ENCODE measurements at places on chromosomes 5 and 9.

GRCh38 chr5:37400501-37400900 lies 21.4 kb downstream of the WDR70 start:
- no peak for DNase-seq

DNA sequence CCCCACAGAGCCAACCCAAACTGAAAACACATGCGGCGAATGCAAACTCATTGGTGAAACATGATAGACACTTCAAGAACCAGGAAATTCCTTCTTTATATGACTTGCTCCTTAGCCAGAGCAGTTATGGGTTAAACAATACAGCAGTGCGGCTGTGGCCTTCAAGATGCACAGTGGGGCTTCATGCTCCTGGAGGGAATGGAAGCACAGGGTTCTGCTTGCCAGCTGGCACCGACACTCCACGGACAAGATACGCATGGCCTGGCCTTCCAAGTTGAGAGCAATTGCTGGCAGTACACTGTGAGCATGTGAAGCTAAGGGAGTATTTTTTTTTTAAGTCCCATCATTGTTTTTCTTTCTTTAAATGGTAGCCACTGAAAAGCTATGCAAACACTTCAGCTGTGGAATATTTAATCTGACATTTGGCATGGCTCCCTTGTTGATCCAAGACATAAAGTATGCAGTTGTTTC lies 451.6 kb upstream of the CD180 start:
- peak; percentile 90 for DNase-seq

- no peak for DNase-seq
Measured at GRCh38 chr5:33049842-33050241, 338.7 kb downstream of the NPR3 start.

GRCh38 chr5:158039441-158039840 lies 180.5 kb upstream of the CLINT1 start:
- no peak for DNase-seq

DNA sequence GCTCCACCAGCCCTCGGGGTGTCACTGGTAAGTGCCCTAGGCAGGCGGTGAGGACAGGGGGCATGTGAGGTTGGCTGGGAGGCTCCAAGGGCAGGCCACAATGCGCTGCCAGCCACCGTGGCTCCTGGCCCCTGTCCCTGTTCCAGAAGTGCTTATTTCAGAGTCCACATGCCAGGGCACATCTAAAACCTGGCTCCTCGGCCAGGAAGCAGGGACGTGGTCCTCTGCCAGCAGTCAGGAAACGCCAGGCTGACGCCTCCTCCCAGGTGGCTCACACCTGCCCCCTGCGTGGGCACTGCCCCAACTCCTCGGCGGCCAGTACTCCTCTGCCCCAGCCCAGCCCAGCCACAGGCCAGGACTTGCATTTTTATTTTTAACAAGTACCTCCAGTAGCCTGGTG lies 68.5 kb downstream of the SECISBP2 start:
- no peak for DNase-seq

DNA sequence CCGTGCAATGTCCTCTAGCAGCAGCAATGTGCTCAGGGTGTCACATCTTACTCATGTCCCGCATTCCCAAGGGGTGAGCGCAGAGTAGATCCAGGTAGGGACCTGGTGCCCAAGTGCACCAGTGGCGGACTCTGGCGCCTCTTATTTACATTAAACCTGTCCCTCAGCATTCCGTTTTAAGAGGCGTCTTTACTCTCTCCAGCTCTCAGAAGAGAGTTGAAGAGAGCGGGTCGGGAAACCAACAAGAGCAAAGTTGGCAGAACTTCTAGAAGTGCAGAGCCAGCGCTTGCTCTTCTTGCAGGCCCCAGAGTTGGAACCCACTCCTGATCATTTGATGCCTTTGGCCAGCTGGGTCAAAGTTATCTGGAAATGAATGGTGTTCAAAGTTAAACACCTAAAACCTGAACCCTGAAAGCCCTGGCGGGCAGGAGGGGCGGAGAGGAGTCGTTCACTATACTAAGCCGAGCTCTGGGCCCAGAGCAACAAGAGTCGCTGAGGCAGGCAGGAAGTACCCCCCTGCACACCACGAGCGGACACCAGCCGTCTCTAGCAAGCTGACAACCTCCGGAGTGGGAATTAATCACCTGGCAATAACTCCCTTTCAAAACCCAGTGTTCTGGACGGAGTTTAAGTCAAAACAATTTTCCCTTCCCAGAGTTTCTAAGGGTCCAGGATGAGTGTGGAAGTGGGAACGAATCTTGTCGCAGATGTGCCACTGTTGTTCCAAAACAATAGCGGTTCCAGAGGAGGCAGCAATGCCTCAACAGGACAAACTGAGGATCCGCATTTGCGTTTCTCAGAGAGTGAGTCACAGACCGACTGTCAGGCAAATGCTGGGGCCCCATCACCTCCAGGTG lies 122.8 kb downstream of the TMEM161B start:
- DNase-seq = no peak

DNA sequence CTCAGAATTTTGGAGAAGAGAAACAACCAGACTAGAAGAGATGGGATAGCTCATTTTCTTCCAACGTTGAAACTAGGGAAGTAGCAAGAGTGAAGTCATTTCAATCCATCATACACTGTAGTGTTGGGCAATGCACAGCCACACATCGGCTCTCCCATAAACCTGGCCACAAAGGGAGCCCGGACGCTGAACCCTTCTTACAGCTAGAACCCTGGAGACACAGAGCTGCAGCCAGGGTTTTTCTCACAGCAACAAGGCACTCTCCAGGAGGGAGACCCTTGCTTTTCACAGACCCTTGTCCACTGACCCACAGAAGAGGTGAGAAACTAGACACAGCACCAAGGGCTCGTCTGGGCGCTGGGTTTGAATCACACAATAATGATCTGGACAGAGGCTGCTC lies 101.4 kb upstream of the FSTL4 start:
- DNase-seq = peak; percentile 52

- no peak for DNase-seq
Measured at GRCh38 chr5:176803943-176804498, 6.3 kb upstream of the UNC5A start.

GRCh38 chr5:68447136-68447929 lies 231.8 kb downstream of the PIK3R1 start:
- DNase-seq = no peak

- no peak for DNase-seq
Measured at GRCh38 chr5:102068870-102069269, 227.2 kb downstream of the SLCO4C1 start.

GRCh38 chr5:14831006-14831338 lies 40.6 kb downstream of the ANKH start:
- DNase-seq = no peak

DNA sequence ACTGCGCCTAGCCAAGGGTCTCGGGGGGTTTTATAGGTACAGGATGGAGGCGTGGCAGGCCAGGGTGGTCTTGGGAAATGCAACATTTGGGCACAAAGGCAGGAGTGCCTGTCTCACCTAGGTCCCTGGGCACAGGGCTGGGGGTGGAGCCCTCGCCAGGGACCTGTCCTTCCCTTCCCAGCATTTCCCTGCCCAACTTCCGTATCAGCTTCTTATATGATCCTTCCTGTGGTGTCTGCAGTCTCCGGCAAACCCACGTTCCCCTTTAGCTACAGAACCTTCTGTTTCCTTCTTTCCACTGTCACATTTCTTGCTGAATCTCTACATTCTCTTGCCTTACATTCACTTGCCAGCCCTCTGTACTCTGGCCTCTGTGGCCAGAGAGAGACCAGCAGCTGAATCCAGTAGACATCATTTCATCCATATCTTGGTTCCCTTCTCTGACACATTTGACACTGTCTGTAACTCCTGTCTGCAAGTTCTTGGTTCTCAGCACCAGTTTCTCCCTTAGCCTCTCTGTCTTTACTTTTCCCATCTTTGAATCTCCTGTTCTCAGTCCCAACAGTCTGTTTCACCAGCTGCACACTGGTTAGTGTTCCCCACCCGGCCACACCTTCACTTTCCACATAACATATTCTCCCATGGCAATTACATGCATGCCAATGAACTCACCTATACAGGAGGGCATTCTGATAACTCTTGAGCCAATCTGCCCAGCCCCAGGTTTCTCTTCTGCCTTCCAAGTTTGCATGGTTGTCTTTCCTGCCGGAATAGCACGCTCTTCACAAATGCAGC lies 134.7 kb upstream of the ZNF608 start:
- no peak for DNase-seq

GRCh38 chr9:133009906-133010582 lies 20.8 kb upstream of the GTF3C5 start:
- no peak for DNase-seq

GRCh38 chr5:691817-692528 lies 1.2 kb downstream of the TPPP start:
- DNase-seq = peak; percentile 38

- DNase-seq = no peak
Measured at GRCh38 chr5:35145012-35145411, 85.3 kb downstream of the PRLR start.

- no peak for DNase-seq
Measured at GRCh38 chr9:18726546-18726945, 252.6 kb downstream of the ADAMTSL1 start.

GRCh38 chr5:32123889-32124676 lies 50.0 kb downstream of the GOLPH3 start:
- no peak for DNase-seq

- DNase-seq = no peak
Measured at GRCh38 chr9:115980502-115980901, 173.1 kb upstream of the PAPPA start.

GRCh38 chr9:127803507-127804352 lies 1.0 kb downstream of the FPGS start:
- DNase-seq = no peak

DNA sequence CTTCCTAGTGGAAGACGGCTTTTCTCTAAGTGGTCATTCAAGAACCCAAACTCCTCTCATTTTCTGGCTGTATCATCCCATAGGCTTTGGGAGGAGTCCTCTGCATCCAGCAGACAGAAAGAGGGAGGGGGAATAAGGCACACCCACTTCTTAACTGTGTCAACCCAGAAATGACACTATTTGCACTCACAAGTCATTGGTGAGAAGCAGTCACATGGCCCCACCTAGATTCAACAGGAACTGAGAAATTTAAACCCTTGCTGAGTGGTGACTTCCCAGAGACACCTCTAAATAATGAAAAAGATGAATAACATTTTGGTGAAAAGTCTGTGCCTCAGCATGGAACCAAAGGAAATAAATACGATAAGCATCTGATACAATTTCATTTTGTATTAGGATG lies 120.0 kb downstream of the MCTP1 start:
- no peak for DNase-seq

DNA sequence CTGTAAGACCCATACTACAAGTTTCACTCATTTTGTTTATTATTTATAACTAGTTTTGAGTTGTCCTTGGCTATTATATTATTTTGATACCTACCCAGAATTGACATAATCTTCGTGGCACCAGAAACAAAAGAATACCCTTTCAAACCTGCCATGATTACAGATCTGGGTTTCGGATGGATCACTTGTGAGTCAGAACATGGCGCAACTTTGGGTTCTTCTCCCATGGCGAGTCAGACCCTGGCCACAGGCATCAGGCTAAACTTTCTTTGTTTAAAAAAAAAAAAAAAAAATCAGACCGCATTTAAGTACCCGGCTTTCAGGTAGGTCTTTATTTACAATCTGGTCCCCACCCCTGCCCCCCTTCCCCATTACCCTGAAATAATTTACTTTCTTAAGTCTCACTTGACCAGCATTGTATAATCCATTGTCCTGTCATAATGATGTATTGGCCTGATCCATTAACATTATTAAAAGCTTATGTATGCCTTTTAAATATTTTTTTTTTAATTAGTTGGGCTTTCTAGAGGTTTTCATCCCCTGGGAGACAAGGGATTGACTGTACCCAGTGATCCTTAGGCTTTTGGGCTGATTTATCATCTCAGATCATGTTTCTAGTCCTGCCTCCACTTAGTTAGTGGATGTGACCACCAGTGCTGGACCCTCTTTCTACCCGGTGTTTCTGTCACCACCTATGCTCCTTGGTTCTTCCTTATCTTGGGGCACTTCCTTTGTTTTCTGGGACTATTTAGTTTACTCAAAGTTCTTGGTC lies 43.9 kb downstream of the F2RL2 start:
- no peak for DNase-seq

DNA sequence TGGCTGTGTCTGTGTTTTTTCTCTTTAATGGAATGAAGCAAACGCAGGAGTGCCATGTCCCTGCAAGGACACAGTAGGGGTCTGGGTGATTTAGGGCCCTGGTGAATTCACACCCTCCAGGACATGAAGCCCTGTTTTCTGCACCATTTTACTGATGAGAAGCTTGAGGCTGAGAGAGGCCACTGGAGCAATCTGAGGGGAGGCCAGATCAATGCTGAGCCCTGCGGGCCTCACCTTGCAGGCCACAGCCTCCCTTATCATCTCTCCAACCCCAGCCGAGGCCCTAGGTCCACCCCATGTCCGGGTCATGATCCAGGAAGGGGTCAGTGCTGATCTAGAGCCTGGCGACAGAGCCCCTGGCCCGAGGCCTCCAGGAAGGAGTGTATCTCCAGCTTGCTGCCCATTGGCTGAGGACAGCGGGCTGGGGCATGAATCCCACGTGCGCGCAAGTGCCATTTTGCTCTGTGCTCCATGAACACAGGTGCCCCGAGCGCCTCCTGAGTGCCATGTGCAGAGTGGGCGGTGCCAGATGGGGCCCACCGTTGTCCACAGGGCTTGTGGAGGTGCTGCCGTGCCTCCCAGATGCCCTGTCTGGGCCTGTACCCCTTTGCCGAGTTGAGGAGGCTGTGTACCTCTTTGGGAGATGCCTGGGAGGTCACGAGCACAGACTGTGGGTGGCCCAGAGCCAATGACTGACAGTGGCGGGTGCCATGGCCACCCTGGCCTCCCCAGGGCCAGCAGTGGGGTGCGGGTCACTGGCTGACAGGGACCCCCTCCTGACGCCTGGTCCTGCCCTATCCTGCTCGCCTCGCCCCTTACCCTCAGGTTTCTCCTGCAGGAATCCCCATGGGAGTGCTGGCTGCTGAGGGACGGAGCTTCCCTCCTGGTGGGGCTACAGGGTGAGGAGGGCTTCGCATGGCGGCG lies 32.3 kb upstream of the LPCAT1 start:
- DNase-seq = peak; percentile 51

- DNase-seq = peak; percentile 93
Measured at GRCh38 chr9:132240841-132241482, 79.1 kb downstream of the NTNG2 start.

GRCh38 chr5:150120617-150121447 lies 34.5 kb upstream of the CSF1R start:
- DNase-seq = no peak

DNA sequence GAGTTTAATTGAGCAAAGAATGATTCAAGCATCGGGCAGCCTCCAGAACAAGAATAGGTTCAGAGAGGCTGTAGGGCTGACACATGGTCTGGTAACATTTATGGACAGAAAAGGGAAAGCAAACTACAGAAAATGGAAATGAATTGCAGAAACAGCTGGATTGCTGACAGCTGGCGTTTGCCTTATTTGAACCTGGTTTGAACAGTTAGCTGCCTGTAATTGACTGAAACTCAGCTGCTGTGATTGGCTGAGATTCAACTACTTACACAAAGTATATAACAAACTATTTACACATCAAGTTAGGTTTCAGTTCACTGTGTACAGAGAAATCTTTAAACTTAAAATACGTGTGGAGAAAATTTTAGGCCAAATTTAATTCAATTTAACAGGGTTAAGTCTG lies 441.7 kb downstream of the PRELID2 start:
- no peak for DNase-seq

- DNase-seq = no peak
Measured at GRCh38 chr5:115168829-115169486, 750 bp downstream of the TRIM36 start.

Data from left forelimb (tissue), 1 donor.